ENCODE measurements at places on chromosomes 5 and 9.

DNA sequence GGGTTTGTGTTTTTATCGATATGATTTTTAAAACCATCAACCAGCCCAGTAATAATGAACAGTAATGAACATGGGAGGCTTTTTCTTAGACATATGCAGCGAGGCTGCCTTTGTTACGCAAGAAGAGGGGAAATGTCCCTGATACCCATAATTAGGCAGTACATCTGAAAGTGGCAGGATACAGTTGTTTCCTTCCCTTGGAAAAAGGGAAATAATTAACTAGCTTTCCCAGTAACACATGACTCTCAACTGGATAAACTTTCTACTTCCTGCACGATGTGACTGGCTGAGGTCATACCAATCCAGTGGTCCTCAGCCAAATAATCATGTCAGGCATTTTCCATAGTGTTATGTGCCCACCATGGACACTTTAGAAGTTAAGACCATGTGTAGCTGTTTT lies 431.6 kb upstream of the C9orf72 start:
- no peak for DNase-seq

DNA sequence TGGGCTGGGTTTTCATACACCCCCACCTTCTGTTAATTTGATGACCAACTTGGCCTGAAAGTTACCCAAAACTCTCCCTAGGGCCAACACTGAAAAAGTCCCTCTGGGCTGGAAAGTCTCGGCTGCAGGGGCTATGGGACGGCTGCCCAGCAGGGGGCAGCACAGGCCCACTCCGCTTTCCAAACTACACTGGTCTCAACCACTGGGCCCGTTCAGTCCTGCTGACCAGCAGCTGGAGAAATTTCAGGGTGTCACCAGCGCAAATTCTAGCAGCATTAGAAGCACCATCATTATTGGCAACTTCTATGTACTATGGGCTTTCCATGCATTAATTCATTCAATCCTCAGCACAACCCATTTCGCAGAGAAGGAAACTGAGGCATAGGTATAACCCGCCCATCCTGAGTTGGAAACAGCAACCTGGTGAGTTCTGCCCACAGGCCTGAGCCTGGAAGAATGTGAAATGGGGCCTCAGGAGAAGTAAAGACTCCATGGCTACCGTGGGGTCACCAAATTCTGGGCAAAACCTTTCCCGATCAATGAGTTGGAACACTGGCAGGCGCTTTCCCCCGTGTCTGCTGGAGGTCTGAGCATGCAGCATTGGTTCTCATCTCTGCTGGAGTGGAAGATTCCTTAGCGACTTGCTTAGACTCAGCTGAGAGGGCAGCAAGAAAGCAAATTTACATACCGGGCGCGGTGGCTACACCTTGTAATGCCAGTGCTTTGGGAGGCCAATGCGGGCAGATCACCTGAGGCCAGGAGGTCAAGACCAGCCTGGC lies 9.7 kb downstream of the ORM2 start:
- peak; percentile 77 for DNase-seq

- no peak for DNase-seq
Measured at GRCh38 chr9:73216100-73216499, 64.4 kb downstream of the ANXA1 start.

DNA sequence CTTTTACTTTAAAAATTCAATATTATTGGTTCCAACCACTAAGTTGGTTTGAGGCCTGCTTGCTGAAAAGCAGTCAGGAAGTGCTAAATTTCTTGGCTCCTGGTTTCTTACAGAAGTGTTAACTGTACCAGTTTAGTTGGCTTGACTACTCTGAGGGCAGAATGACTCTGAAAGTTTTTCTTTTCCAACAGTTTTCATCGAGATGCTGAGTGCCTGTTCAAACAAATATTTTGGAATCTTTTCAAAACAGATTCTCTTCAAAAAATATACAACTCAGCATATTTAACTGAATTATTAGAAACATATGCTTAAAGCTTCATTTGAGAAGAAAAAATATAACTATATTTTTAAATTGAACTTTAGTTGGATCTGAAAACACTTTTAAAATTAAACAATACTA lies 37.0 kb downstream of the SLC38A9 start:
- DNase-seq = no peak

- DNase-seq = no peak
Measured at GRCh38 chr5:172603251-172603806, 37.7 kb upstream of the NEURL1B start.

DNA sequence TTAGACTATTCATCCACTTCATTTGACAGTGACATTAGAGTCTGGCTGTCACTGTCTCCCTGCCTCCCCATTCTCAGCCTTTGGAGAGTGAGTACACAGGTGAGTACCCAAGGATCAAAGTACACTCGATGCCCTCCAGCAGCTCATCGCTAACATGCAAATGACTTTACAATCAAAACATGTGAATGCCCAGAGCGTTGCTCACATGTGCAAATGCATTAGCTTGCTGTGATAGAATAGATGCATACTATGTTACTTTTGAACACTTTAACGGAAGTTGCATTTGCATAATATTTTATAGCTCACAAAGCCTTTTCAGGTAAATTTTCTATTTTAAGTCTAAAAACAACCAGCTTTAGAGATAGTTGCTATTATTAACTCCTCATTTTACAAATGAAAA lies 107.6 kb downstream of the SYK start:
- DNase-seq = no peak

All from hematopoietic multipotent progenitor cell treated with erythropoietin and hydrocortisone succinate and interleukin-3 and kit ligand, for 6 days (in vitro differentiated cells).